Activated T-helper 2 cell treated with anti-CD3 and anti-CD28 coated beads, Interferon-gamma antibody, Interleukin-2, Interleukin-4, amounts not matched to agents 10 μg/mL and 5 μg/mL and 100 μg/mL, durations not matched to agents 14 hours and 24 hours and 36 hours (primary cell): ENCODE measurements at places on chromosomes 4 and X.
A peak's percentile ranks its signal among the peaks of the same experiment; 100 is the strongest.

DNA sequence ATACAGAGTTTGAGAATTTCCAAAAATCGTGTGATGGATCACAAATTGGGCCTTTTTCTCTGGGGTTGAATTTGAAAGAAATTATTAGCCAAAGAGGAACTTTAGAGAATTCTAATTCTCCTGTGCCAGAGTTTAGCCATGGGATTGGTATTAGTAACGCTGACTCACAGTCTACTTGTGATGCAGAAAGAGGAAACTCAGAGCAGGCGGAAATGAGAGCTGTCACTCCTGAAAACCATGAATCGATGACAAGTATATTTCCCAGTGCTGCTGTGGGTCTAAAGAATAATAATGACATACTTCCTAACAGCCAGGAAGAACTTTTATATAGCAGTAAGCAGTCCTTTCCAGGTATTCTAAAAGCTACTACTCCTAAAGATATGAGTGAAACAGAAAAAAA lies 64.9 kb downstream of the N4BP2 start:
- H3K36me3 ChIP-seq, result peaks cover 49% of the 10 kb centered on the region
- no peak overlapping the region for H3K4me3 ChIP-seq
- H3K27me3 ChIP-seq, result no peaks in the 10 kb centered on the region
- H3K4me1 ChIP-seq, result peaks cover 38% of the 10 kb centered on the region

DNA sequence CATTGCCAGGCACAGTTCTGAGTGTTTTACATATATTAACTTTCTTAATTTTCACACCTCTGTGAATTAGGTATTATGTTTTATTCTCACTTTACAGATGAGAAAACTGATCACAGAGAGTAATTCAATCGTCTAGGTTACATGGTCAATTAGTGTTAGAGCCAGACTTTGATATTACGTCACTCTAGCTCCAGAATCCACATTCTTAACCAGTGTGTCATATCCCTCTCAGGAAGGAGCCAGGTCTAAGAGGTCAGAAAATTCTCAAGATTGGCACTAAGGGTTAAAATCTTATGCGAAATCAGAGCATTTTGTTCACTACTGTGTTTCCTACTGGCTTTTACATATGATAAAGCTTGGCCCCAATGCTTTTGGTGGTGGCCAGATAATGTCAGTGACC lies 7.4 kb downstream of the DMP1 start:
- no peak for DNase-seq
- H3K4me3 ChIP-seq, result no peak overlapping the region
- H3K36me3 ChIP-seq, result no peaks in the 10 kb centered on the region
- no peak overlapping the region for H3K27ac ChIP-seq
- no peaks in the 10 kb centered on the region for H3K27me3 ChIP-seq
- H3K4me1 ChIP-seq, result no peaks in the 10 kb centered on the region

- peaks cover 51% of the 10 kb centered on the region for H3K4me1 ChIP-seq
- peak overlapping the region; percentile 84 for H3K4me3 ChIP-seq
- H3K27ac ChIP-seq, result peak overlapping the region; percentile 85
- no peaks in the 10 kb centered on the region for H3K27me3 ChIP-seq
- peaks cover 17% of the 10 kb centered on the region for H3K36me3 ChIP-seq
Observed at GRCh38 chr4:39043861-39044363, 11.7 kb upstream of the TMEM156 start.

DNA sequence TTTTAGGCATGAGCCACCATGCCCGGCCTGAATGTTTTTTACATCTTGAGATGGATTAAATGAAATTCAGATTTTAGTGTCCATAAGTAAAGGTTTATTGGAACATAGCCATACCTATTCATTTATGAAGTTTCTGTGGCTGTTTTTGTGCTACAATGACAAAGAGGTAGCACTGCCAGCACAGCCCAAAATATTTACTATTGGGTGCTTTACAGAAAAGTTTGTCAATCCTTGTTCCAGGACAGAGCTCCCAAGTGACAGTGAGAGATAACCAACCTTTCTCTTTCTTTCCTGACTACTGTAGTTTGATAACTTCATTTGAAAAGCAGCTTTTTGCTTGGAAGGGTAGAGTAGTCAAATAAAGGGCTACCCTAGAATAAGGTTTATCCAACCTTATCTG lies 116.2 kb downstream of the CAMK2D start:
- DNase-seq, result no peak
- H3K4me3 ChIP-seq, result no peak overlapping the region
- no peak overlapping the region for H3K27ac ChIP-seq

DNA sequence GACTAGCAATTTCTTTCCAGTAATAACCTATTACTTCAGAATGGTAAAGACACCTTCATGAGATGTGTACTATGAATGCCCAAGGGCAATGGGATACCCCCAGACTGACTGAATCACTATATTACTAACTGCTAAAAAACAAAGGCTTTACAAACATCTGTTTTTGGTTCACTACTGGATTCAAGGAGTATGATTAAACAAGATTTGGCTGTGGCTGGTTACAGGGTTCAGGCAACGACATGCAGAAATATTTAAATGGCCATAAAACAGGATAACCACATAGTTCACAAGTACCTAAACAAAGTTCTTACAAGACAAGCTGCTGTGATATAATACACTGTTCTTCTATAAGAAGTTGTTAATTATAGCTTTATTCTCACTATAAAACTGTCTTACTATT lies 128.2 kb downstream of the FRYL start:
- H3K4me1 ChIP-seq, result peaks cover 48% of the 10 kb centered on the region
- no peaks in the 10 kb centered on the region for H3K27me3 ChIP-seq
- peaks cover 13% of the 10 kb centered on the region for H3K36me3 ChIP-seq

GRCh38 chr4:139483000-139483399 lies 29.1 kb downstream of the RAB33B start:
- peaks cover 8% of the 10 kb centered on the region for H3K27me3 ChIP-seq
- H3K4me3 ChIP-seq, result no peak overlapping the region

DNA sequence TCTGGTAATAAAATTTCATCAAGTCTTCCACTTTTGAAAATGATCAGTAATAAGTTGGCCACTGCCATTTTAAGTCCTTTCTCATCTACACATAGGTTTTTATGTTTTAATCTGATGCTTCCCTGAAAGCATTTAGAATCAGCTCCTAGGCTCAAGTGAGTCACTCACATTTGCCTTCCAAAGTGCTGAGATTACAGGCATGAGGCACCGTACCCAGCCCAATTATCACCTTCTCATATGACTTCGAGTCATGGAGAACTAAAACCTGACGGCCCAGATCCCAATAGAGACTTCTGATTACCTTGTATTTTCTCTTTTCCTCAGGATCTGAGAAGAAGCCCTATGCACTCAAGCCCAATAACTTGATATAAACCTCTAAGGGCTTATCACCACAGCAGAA lies 140.8 kb downstream of the OPHN1 start:
- H3K4me3 ChIP-seq, result no peak overlapping the region
- H3K27me3 ChIP-seq, result no peaks in the 10 kb centered on the region
- DNase-seq, result no peak
- no peaks in the 10 kb centered on the region for H3K4me1 ChIP-seq

DNA sequence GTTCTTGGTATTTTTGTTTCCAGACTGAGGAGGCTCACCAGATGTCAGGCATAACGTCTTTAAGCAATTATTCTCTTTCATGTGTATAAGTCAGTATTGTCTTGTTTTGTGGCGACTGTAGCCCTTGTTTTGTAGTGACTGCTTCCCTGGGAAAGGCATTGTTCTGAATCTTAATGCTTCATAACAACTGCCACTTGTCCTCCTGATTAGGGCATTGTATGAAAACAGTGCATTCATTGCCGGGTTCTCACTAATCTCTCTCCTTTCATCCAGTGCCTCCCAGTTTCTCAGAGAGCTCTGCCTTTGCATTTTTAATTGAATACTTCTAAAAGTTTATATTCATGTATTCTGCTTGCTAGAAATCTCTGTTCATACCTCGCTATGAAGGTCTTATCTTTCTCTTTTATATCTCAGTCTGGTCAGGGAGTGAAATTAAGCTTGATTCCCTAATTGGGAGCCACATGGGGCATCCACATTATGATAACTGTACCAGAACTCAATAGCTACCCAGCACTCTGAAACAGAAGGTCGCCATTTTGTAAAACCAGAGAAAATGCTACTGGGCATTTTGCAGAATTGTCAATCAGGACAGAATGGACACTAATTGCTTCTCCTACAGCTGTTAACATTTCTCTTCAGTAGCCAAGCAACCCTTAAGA lies 149.8 kb downstream of the GBA3 start:
- H3K4me3 ChIP-seq, result no peak overlapping the region
- no peak overlapping the region for H3K27ac ChIP-seq
- DNase-seq, result no peak
- H3K27me3 ChIP-seq, result no peaks in the 10 kb centered on the region
- no peaks in the 10 kb centered on the region for H3K4me1 ChIP-seq
- H3K36me3 ChIP-seq, result no peaks in the 10 kb centered on the region

GRCh38 chrX:122934131-122934530 lies 249.9 kb upstream of the GRIA3 start:
- no peaks in the 10 kb centered on the region for H3K36me3 ChIP-seq
- no peaks in the 10 kb centered on the region for H3K4me1 ChIP-seq
- DNase-seq, result no peak

GRCh38 chr4:25938787-25939186 lies 24.8 kb downstream of the SMIM20 start:
- peak overlapping the region; percentile 96 for H3K27ac ChIP-seq
- H3K27me3 ChIP-seq, result no peaks in the 10 kb centered on the region
- H3K36me3 ChIP-seq, result peaks cover 15% of the 10 kb centered on the region
- peaks cover 34% of the 10 kb centered on the region for H3K4me1 ChIP-seq
- DNase-seq, result peak; percentile 21
- H3K4me3 ChIP-seq, result peak overlapping the region; percentile 59

DNA sequence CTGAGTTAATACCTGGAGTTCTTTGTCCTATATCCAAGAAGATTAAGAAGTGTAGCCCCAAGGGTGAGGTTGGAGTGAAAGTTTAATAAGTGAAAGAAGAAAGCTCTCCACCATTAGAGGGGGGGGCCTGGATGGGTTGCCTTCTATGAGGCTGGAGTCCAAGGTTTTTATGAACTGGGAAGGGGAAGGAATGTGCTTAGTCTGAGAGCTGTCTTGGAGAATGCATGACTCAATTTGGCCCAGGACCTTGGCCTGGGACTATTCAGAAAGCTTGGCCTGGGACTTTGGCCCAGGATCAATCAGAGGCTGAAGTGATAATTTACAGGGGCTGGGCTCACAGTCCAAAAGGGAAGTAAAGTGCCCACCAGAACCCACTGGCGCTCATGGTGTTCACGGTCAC lies 1049.0 kb upstream of the GRIA3 start:
- no peak overlapping the region for H3K27ac ChIP-seq
- no peaks in the 10 kb centered on the region for H3K36me3 ChIP-seq
- H3K27me3 ChIP-seq, result no peaks in the 10 kb centered on the region
- DNase-seq, result no peak

DNA sequence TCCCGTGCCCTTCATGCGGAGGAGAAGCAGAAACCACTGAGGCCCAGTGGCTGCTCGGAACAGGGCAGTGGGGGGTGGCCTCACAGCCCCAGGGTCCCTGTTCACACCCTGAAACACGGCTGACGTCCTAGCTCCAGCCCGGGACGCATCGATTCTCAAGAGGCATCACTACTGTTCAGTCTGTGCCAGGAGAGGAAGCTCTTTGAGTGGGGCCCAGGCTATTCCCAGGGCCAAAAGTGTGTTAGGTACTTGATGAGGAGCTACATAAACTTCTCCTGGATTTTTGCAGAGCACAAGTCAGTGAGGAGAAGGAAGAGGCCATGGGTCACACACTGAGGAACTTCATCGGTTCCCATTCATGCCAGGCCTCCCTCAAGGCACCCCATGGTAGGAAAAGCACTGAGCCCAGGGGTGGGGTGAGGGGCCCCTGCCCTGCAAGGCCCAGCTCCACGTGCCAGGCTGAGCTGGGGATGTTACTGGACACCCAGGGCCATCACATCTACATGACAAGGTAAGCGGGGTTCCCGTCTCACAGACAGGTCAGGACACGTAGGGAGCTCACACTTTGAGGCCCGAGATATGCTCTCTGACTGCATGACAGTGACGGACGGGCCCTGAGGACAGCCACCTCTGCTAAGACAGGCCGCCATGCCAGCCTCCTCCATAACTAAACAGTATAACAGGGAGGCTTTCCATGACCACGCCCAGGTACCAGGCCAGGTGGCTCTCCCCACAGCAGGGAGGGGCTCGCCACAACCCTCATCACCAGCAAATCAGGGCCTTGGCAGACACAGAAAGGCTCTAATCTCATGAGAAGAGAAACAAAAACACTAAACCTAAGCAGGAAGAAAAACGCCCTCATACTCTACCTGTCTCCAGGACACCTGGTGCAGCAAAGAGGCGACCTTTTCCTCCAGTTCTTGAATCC lies 12.4 kb downstream of the TNIP2 start:
- H3K4me3 ChIP-seq, result no peak overlapping the region
- peaks cover 70% of the 10 kb centered on the region for H3K36me3 ChIP-seq
- H3K4me1 ChIP-seq, result peaks cover 41% of the 10 kb centered on the region
- no peak for DNase-seq
- H3K27me3 ChIP-seq, result no peaks in the 10 kb centered on the region
- no peak overlapping the region for H3K27ac ChIP-seq

- DNase-seq, result no peak
- H3K4me3 ChIP-seq, result no peak overlapping the region
- no peak overlapping the region for H3K27ac ChIP-seq
- H3K36me3 ChIP-seq, result no peaks in the 10 kb centered on the region
- H3K27me3 ChIP-seq, result no peaks in the 10 kb centered on the region
Observed at GRCh38 chr4:181189751-181190150, 1053.5 kb upstream of the TENM3 start.

GRCh38 chr4:160523231-160523630 lies 1420.4 kb downstream of the RAPGEF2 start:
- H3K4me1 ChIP-seq, result no peaks in the 10 kb centered on the region
- H3K4me3 ChIP-seq, result no peak overlapping the region
- no peak for DNase-seq
- no peaks in the 10 kb centered on the region for H3K27me3 ChIP-seq
- no peak overlapping the region for H3K27ac ChIP-seq
- no peaks in the 10 kb centered on the region for H3K36me3 ChIP-seq

DNA sequence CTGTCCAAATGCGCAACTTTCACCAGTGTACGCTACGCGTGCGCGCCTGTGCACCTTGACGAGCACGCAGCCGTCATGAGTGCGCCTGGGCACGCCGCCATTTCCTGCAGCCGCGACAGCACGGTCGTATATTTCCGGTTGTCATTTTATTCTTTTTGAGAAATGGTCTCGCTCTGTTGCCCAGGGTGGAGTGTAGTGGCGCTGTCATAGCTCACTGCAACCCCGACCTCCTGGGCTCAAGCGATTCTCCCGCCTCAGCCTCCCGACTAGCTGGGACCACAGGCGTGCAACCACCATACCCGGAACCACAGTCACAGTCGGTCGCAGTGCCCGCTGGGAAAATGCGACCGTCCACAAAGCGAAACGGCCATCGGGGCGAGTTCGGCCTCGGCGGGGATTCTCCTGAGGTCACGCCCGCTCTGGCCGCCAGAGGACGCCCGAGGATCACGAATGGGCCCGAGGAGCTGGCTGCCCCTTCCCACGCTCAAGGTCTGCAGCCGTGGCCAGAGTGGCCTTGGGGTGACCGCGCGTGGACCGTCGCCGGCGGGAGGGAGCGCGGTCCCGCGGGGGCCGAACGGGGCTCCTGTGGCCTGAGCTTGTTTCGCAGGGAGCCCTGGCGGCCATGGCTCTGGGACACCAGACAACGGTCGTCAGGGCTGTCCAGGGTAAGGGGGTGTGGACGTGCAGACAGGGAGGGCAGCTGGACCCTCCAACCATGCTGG lies 23.7 kb upstream of the PNMA3 start:
- no peaks in the 10 kb centered on the region for H3K36me3 ChIP-seq
- peak; percentile 50 for DNase-seq
- peak overlapping the region; percentile 87 for H3K27ac ChIP-seq
- H3K4me3 ChIP-seq, result peak overlapping the region; percentile 79
- peaks cover 3% of the 10 kb centered on the region for H3K4me1 ChIP-seq

GRCh38 chr4:4506961-4507360 lies 34.9 kb downstream of the STX18 start:
- H3K4me1 ChIP-seq, result peaks cover 12% of the 10 kb centered on the region
- no peak overlapping the region for H3K27ac ChIP-seq
- DNase-seq, result no peak
- no peaks in the 10 kb centered on the region for H3K27me3 ChIP-seq
- no peak overlapping the region for H3K4me3 ChIP-seq
